Skin of body (tissue), 3 donors: ENCODE measurements at places on chromosomes 13 and 19. TPM values are rescaled to one million over a fixed set of nuclear protein-coding genes. Genes with fewer than 3 reads are reported as not detected.

DNA sequence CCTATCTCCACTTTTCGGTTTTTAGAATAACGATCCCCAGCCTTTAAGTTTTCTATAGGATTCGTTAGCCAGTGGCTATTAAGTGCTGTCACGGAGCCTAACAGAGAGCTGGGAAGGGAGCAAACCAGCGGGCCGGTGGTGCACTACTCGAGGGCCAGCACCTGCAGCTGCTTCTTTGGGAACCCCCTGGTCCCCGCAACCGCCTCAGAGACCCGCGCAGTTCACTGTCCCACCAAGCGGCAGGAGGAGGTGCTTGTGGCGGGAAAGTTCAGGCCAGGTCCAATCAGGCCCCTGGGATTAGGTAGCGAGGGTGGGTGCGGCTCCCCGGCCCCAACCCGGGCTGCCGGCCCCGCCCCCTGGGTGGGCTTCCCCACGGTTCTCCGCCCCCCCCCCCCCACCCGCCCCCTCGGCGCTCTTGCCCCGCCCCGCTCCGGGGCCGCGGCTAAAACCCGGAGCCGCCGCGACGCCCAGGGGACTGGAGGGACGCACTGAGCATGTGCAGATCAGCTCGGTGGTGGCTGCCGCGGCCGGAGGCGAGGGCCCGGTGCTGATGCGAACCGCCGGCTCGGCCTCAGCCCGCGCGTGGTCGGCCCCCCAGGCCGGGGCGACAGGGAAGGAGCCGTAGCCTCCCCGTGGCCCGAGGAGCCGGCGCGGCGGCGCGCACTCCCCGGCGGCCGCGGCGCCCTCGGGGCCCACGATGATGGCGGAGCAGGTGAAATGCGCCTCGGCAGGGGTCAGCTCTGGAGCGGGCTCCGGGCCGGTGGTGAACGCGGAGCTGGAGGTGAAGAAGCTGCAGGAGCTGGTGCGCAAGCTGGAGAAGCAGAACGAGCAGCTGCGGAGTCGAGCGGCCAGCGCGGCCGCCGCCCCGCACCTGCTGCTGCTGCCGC, at the start of gene SLAIN1:
SLAIN1 (plus strand) TSS at position 471 of the 887 bp plus-strand sequence; CDS start at position 698, 227 bp downstream.
- DNase-seq, result peak; percentile 8

- peak; percentile 57 for DNase-seq
Observed at GRCh38 chr13:20570517-20570916, 3.6 kb downstream of the IFT88 start.

DNA sequence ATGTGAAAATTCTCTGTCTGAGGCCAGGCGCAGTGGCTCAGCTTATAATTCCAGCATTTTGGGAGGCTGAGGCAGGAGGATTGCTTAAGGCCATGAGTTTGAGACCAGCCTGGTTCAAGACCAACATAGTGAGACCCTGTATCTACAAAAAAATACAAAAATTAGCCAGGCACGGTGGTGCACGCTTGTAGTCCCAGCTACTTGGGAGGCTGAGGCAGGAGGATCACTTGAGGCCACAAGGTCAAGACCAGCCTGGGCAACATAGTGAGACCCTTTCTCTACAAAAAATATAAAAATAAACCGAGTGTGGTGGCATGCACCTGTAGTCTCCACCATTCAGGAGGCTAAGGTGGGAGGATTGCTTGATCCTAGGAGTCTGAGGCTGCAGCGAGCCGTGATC, 2.2 kb upstream of the FCGBP start:
- DNase-seq, result no peak

DNA sequence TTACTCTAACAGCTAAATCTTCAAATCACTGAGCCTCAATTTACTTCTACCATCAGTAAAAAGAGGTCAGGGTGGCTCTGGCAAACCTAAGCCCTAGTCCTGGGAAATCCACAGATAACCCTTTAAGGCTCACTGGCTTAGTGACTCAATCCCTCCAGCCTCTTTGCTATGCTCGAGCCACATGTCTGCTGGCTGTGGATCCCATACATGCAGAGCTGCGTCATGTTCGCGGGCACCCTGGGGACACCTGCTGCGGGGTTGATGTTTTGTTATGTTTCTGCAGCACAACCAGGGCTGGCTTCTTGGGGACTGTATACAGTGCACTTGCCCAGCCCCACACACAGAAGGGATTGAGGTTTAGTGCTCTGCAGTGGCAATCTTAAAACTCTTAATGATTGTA, 41.6 kb upstream of the C13orf42 start:
- no peak for DNase-seq

TDRD3 gene
- 47.2 TPM for total RNA-seq

PDE4C gene
- total RNA-seq, result 0.49 TPM
